ENCODE measurements at places on chromosomes 2 and 18. TPM values are rescaled to one million over a fixed set of nuclear protein-coding genes. Genes with fewer than 3 reads are reported as not detected.
A peak's percentile ranks its signal among the peaks of the same experiment; 100 is the strongest.

UPP2 gene
- total RNA-seq: not detected

MRPL30 gene
- 28.8 TPM for total RNA-seq

CCDC74A gene
- 40.2 TPM for total RNA-seq

LYG2 gene
- not detected for total RNA-seq

IL1F10 gene
- total RNA-seq: not detected

STEAP3 gene
- not detected for total RNA-seq

TLX2 gene
- total RNA-seq: not detected

GPR75 gene
- total RNA-seq: 4.5 TPM

DPYSL5 gene
- not detected for total RNA-seq

DNA sequence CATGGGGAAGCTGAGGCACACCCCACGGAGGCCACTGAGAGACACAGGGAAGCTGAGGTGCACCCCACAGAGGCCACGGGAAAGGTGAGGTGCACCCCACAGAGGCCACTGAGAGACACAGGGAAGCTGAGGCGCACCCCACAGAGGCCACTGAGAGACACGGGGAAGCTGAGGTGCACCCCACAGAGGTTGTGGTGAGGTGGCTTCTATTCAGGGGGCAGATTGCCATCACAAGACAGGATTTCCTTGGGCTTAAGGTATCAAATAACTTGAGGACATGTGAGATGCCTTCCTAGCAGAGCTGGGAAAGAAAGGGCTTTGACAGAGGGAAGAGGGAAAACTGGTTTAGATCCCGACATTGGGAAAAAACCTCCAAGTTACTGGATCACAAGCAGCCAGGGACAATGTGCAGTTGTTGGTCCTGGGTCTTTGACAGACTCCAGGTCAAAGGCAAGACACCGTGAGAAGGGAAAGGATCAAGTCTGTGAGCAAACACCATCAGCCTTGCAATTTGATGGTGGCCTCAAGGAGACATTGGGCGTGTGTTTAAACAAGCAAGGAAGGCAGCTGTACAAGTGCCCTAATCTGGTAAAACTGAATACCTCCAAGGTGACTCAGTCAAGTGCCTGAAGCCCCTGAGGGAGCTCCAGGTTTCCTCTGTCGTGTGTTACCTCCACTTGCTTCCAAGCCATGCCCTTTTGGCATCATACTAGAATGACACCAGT lies 133.2 kb upstream of the EPAS1 start:
- DNase-seq: no peak

DNA sequence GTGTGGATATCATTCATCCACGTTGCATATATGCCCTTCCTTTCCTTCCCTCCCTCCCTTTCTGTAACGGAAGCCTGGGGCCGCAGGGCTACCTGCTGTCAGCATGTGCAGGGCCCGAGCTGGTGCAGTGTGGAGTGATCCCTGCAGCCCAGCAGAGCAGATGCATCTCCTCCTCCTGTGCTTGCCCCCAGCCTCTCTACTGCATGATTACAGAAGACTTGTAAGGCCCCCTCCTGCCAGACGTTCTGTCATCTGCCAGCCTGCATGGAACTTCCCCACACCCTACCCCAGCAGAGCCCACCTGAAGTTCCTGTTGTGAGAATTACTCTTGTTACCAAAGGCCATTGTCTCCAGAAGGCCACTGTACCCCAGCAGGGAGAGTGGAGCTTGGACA lies 67.5 kb upstream of the FOSL2 start:
- DNase-seq: no peak

DNA sequence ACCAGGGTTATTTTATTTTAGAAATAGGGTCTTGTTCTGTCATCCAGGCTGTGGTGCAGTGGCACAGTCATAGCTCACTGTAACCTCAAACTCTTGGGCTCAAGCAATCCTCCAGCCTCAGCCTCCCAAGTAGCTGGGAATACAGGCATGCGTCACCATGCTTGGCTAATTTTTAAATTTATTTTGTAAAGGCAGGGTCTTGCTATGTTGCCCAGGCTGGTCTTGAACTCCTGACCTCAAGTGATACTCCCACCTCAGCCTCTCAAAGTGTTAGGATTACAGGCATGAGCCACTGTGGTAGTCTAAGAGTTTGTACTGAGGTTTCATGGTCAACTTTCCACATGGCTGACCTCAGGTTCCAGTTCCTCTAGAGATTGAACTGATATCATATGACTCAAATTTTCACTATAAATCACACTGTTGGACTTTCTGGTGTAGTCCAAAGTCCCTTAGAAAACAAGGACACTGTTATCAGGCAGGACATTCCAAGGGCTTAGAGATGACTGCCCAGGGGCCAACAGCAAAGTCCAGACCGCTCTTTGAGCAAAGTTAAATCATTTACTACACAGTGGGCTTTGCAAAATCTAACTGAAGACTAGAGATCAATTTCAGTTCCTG lies 82.0 kb upstream of the MEX3C start:
- DNase-seq: peak; percentile 8

DNA sequence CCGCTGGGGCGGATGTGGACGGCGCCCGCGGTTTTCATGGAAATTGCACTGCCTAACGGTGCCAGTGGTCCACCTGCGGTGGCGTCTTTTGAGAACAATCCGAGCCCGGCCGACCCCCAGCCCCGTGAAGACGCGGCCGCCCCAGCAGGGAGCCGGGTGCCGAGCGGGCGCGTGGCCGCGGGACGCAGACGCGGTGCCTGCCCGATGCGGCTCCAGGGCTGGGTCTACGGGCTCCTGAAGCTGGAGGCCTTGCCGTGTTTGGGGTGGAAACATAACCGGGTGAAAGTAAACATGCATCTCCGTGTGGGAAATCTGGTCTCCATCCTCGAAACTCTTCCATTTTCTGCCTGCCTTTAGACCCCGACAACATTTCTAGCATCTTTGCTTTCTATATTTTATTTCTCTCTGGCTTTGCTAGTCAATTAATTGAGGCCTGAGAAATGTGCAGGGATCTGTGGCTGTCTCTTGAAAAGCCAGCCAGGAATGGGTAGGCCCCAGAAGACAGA lies 572 bp downstream of the INPP4A start:
- DNase-seq: peak; percentile 50

DNA sequence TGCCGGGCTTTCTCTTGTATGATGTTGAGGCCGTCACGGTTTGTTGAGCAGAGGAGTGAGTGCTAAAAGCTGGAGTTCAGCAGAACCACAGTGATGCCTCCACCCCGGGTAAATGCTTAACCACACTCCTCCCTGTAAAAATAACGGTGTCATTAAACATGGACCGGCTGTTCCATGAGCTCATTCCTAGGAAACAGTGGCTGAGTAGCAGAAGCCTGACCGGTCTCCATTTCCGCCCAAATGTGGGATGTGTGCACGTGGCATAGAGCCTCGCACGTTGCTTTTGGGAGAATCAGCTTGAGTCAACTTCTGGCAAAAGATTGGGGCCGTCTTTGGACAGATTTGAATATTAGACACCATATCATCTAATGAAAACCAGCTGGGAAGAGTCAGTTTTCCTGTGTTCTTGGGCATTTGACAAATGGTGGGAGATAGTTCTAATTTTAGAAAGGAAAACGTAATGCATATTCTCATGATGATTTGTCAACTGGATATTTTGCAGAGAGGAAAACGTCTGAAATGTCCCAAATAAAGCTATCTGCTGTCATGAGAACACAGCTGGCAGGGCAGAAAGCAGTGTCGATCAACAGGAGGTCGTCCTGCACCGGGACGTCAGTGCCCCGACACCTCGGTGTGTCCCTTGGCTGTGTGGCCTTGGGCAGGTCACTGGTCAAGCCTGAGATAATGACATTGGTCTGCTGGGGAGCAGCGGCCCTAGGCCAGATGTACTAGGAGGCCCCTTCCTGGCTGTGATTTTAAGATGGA lies 42.4 kb downstream of the LRRFIP1 start:
- peak; percentile 92 for DNase-seq

DNA sequence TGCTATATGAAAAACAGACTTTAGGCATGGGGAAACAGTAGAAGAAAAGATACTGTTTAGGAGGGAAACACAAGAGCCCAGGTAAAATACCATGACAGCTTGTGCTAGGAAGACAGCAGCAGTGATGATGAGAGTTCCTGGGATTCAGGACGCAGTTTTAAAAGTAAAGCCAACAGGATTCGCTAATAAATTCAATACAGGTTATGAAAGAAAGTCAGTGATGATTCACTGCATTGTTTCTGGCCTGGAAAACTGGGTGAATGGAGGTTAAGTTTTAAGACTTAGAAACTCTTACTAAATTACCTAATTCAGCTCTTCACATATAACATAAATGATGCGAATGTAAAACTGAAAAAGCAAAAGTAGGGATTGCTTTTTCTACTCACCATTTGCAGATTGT lies 27.9 kb upstream of the RNU4ATAC start:
- DNase-seq: no peak

DNA sequence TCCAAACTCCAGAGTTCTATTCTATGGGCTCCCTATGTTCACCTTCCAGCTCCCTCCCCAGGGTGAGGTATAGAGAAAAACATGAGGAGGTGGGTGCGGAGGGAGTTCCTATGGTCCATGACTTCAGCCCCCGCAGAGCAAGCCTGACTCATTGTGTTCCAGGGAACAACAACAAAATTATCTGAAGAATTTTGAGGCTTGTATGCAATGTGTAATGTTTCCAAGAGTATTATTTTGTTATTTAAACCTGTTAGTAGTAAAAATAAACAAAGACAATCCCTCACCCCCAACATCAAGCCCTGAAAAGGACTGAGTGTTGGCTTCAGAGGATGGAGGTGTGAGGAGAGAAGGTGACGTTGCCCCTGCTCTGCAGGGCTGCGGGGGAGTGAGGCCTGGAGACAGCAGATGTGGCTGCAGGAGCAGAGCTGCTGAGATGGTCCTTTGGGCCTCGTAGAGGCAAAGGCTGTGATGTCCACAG lies 29.0 kb downstream of the LAMA3 start:
- DNase-seq: no peak

- peak; percentile 18 for DNase-seq
These were observed 947.5 kb downstream of the CPS1 start for GRCh38 chr2:211503856-211504255.

DNA sequence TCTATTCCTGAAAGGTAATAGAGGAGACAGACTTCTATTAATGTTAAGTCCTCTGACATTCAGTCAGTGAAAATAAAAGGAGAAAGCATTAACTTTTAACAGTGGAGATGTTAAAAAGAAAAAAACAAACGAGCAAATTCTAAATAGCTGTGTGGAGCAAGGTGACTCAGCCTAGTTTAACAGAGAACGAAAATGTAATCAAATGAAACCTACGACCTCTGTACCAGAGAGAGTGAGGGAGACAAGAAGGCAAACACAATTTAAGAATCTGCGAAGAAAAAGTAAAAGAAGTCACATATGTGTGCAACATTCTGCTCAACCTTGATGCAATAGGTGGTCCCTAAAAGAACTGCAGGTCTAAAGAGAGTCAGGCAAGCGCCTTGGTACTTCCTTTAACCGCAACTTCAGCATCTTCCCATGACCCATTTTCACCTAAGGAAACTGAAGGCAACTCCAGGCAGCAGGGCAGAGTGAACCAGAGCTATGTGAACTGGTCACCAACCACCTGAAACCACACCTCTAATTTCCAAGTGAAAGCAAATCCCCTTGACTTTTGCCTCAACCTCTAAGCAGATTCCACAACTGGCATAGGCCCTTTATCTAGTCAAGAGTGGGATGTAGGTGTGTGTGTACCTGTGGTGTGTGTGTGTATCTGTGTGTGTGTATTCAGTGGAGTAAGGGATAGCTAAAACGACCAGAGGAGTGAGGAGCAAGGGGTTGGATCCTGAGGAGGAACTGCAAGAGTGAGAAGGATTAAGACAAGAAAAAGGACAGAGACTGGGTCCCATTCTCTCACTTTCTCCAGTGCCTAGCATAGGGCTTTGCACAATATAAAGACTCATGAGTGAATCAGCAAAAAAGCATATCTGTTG lies 43.0 kb downstream of the FIGN start:
- DNase-seq: no peak

DNA sequence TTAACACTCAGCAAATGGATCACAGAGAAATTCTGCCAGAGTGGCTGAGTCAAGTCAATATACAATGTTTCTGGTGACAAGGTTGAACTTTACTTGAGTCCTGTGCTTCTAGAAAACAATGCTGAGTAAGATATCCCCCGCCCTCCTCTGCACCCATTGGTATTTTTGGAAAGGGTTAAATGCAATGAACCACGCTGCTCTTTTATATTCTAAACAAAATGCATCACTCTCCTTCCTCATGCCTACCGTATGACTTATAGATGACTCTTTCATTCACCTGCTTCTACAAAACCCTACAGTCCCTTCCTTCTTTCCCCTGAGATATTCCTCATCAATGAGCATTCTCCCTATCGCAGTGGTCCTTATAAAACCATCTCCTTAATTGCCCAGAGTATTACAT lies 168.8 kb downstream of the TXNL1 start:
- no peak for DNase-seq

- DNase-seq: no peak
These were observed 410.2 kb downstream of the NCKAP5 start for GRCh38 chr2:133158024-133158423.

DNA sequence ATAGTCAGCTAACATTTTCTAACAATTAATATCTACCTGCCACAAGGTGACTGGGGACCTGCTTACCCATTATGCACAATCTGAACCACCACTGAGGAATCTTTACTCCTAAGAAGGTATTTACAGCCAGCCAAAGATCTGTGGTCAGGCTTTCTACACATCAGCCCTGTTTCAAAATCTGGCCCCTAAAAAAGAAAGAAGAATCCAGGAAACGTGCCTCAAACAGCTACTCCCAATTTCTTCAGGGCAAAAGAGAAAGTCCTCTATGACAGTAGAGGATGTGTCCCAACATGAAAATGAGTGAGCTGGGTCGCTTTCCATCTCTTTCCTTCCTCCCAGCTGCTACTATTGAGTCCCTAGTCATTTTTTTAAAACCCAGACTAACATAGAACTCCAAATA lies 79.5 kb downstream of the EPB41L3 start:
- DNase-seq: no peak

GRCh38 chr2:84808279-84808678 lies 72.6 kb downstream of the TRABD2A start:
- DNase-seq: no peak

Data from OCI-LY7 (cell line).